ENCODE measurements at places on chromosomes 5 and 9.

DNA sequence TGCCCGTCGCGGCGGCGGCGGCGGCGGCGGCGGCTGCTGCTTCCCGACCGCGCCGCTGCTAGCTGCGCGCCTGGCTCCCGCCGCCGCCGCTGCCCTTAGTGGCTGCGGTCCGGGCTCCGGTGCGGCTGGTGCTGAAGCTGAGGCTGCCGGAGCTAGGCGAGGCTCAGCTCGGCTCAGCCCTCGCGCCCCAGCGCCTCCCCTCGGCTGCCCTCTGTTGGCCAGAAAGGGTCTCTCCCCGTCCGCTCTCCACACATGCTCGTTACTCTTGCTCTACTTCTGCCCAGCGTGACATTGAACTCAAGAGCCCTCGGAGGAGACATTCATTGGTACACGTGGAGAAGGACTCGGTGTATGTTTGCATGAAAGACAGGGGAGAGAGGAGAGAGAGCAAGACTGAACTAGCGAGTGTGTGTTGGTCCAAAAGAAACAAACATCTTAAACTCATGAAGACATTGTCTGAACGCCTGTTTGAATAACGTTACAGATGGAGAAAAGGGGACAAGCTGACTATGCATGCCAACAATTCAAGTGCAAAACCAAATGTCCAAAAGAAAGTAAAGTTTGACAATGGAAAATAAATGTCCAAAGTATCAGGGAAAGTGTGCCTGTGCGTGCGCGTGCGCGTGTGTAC, at the start of gene HCN1:
Gene HCN1 (minus strand): TSS at position 175 of the 631 bp plus-strand sequence.
- peak; percentile 80 for DNase-seq

DNA sequence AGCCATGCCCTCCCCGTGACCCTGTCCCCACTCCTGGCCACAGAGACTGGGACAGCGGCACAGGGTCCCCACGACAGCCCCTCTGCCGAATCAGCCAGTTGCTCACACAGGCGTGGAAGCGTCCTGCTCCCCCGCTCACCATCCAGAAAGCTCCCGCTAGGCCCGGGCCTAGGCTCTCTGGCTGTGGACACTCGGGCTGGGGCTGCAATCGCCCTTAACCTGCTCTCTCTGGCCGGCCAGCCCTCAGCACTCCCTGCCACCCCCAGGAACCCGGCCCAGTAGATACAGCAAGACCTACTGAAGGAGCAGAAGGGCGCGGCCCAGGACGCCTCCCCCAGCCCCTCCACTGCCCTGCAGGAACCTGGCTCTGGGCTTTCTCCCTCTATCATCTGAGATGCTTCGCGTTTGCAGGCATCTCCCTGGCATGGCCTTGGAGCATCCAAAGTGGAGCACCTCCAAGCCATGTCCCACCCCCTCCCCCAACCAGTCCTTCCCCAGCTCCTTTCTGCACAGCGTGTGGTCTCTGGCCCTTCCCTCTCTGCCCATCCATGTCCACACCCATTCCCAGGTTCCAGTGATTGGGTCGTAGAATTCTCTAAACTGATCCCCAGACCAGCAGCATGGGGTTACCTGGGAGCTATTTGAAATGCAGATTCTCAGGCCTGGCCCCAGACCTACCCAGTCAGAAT, 113.7 kb upstream of the LMX1B start:
- no peak for DNase-seq

GRCh38 chr5:136686192-136686872, 321.0 kb upstream of the TRPC7 start:
- no peak for DNase-seq

- no peak for DNase-seq
Measured at GRCh38 chr9:98962861-98963260, 19.2 kb downstream of the COL15A1 start.

DNA sequence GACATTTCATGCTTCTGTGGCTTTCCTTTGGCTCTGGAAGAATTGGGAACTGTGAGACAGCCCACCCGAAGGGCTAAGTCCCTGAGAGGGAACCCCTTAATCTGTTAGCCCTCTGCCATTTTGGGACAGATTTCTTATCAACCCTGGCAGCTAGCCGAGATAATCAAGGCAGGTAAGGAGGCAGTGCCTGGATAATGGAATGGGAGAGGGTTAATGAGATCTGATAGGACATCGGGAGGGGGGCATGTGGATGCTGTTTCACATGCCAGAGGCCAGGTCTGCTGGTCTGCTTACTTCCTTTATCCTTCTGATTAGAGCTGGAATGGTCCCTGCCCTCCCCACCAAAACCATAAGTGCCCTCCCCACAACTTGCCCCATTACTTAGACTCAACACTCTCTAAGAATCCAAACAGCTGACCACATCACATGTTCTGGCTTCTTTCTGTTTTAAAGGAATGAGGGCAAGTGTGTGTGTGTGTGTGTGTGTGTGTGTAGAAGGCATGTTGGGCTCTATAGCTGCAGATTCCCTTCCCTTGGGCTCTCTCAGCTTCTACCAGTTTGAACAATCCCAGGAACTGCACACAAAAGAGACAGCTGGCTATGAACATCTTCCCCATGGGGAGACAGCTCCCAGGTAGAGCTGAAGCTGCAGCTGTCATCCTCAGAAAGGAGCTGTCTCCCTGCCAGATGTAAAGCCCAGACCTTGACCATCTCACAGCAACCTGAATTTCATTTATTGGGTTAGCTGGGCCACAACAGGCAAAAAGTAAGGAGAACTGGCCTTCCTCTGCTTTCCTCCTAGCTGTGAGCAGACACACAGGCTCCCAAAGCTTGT, 221.3 kb downstream of the PIK3R1 start:
- DNase-seq, result no peak

DNA sequence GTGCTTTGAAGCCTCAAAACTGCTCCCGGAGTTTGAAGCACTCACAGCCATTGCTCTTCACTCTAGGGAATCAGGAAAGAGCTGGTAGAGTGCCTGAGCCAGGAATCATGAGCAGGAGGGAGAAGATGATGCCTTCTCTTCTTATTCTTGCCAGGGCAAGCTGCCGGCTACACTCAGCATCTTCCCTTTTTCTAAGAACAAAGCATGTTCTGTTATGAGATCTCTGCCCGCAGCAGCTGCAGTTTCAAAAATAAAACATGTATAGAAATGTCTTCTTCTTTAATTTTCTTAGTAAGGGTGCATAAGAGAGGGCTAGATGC, 57.9 kb upstream of the RICTOR start:
- no peak for DNase-seq

DNA sequence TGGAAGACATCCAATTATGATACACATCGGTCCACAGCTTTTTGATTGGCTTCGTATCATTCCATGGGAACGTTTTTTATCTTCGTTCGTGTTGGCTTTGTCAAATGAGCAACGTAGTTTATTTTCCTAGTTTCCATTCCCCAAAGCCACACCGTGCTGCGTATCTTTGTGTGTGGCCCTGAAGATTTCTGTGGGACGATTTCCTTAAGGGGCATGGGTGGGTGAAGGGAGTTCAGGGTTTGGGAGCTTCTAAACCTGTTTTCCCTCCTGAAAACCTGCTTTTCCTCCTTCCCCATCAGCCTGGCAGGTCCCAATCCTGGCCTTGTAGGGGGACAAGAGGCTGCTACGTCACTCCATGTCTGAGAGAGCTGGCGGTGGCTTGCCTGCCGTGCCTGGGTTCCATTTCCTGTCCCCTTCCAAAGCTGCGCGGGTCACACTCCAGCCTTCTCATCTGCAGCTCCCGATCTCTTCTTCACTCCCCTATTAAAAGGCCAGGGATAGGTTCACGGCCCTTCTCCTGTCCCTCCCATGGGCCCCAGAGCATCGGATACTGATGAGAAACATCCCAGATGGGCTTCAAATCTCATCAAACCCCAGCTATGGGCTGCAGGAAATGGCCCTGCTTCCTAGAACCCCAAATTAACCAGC, 23.5 kb upstream of the ASS1 start:
- no peak for DNase-seq

GRCh38 chr9:68708513-68708912, 3.5 kb downstream of the PIP5K1B start:
- no peak for DNase-seq

DNA sequence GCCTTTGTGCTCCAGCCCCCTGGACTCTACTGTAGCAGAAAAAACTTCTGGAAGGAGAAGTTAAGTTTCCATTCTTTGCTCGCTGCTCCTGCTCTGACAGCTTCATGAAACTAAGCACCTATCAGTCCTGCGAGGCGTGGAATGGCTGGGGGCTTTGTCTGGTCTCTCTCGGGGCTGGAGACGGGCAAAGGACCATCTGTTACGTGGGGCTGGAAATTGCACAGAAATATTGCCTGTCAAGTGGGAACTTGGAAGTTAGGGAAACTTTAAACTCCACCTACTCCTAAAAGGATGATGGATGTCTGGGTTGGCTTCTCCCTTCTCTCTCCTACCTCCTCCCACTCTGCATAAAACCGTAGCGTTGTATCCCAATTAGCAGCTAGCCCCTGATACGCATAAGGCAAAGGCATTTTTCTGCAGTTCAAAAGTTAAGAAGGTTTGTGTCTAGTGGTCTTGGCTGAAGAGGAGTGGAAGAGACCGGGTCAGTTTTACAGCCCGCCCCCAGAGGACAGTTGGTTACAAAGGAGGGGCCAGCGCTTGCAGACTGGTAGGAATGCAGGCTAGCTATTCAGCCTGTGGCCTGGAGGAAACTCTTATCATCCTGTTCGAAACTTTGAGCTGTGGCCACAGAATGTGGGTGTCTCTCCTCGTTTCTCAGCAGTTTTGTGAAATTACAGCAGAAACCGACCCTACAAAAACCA, 1.3 kb downstream of the FBXL7 start:
- peak; percentile 18 for DNase-seq

- DNase-seq, result no peak
Measured at GRCh38 chr5:139246394-139246793, 47.1 kb upstream of the MATR3 start.

DNA sequence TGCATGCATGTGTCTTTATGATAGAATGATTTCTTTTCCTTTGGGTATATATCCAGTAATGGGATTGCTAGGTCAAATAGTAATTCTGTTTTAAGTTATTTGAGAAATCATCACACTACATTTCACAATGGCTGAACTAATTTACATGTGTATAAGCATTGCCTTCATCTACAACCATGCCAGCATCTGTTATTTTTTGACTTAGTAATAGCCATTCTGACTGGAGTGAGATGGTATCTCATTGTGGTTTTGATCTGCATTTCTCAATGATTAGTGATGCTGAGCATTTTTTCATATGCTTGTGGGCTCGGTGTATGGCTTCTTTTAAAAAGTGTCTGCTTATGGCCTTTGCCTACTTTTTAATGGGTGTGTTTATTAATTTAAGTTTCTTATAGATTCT, 102.3 kb upstream of the CCDC112 start:
- no peak for DNase-seq

GRCh38 chr9:111917201-111917600, 20.6 kb downstream of the UGCG start:
- no peak for DNase-seq

Measured in Peyer's patch (tissue), 4 donors.